ENCODE measurements at places on chromosomes 1 and 21. TPM values are rescaled to one million over a fixed set of nuclear protein-coding genes. Genes with fewer than 3 reads are reported as not detected.

The MNDA gene
- not detected for total RNA-seq

The CDCP2 gene
- total RNA-seq, result not detected

The KRTAP7-1 gene
- not detected for total RNA-seq

The LCE3D gene
- not detected for total RNA-seq

The RHOU gene
- total RNA-seq, result 6.9 TPM

The PDZK1IP1 gene
- total RNA-seq, result 4.4 TPM

The LCE2B gene
- not detected for total RNA-seq

The VHLL gene
- not detected for total RNA-seq

The CRP gene
- not detected for total RNA-seq

The KRTAP21-2 gene
- total RNA-seq, result not detected

The CDKN2C gene
- total RNA-seq, result 18.8 TPM

The ANGPTL1 gene
- 26.6 TPM for total RNA-seq

The ELOVL1 gene
- 69.7 TPM for total RNA-seq

The L1TD1 gene
- total RNA-seq, result not detected

The HFM1 gene
- total RNA-seq, result 0.49 TPM

The DISP1 gene
- 3.4 TPM for total RNA-seq

The AK4 gene
- total RNA-seq, result 95.0 TPM

The DEPDC1 gene
- 14.7 TPM for total RNA-seq

The PLA2G2F gene
- total RNA-seq, result not detected

The LCE1C gene
- not detected for total RNA-seq

The DIO1 gene
- not detected for total RNA-seq

The ANGPTL7 gene
- total RNA-seq, result not detected

The HAO2 gene
- not detected for total RNA-seq

The SH2D1B gene
- total RNA-seq, result not detected

The NBPF6 gene
- total RNA-seq, result not detected

The C1QC gene
- total RNA-seq, result not detected

The TMEM222 gene
- total RNA-seq, result 48.8 TPM

The LAMB3 gene
- 3.4 TPM for total RNA-seq

The CITED4 gene
- 14.9 TPM for total RNA-seq

The C1orf105 gene
- not detected for total RNA-seq

The AMIGO1 gene
- 0.36 TPM for total RNA-seq

The CD101 gene
- 0.54 TPM for total RNA-seq

The VWA5B1 gene
- total RNA-seq, result not detected

The GPR37L1 gene
- not detected for total RNA-seq

The ADAMTS1 gene
- total RNA-seq, result 180 TPM

The CELA2B gene
- total RNA-seq, result not detected

The BEST4 gene
- total RNA-seq, result not detected

The TRIM46 gene
- total RNA-seq, result 1.1 TPM

The FCGR3A gene
- not detected for total RNA-seq

The SERPINC1 gene
- total RNA-seq, result not detected

The REN gene
- total RNA-seq, result not detected

The PDPN gene
- total RNA-seq, result 4.1 TPM

The DMBX1 gene
- not detected for total RNA-seq
